Cerebellar nuclear complex (tissue), 1 donor: ENCODE measurements at places on chromosomes 7 and 10.

DNA sequence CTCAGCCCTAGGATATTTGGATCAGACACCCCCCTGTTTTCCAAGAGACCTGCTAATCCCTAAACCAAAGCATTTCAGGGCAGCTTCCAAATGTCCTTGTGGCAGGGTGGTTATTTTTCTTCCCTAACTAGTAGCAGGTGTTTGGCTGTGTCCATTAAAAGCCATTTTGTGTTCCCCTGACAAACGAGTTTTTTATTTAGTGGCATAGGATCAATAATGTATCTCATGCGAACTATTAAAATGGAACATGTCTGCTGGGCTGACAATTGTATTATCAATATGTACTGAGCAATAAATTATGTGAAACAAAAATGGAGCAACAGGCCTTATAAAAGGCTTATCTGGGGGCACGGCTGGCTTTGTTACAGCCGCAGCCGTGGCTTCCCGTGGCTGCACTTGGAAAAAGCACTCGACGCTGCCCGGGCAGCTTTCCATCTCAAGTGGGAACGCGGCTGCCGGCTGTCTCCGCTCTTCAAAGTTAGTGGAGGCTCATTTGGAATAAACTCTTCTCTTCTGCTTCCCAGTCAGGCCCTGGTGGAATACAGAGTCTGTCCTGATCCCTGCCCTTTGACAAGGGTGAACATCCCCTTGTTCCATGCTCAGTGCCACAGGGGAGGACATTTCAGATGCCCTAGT, 554.3 kb downstream of the TYW1 start:
- DNase-seq, result no peak

- DNase-seq, result no peak
Observed at GRCh38 chr10:9254353-9254752, 1199.9 kb downstream of the GATA3 start.

- DNase-seq, result no peak
Observed at GRCh38 chr10:70672165-70673042, at the start of gene ADAMTS14. Gene ADAMTS14, plus strand, starts transcription at chr10:70672506. Its CDS starts 297 bp downstream, at chr10:70672803.

GRCh38 chr10:114319406-114320248, 80.6 kb downstream of the VWA2 start:
- DNase-seq, result no peak

GRCh38 chr10:15370212-15370855, 755 bp downstream of the FAM171A1 start:
- no peak for DNase-seq

- no peak for DNase-seq
Observed at GRCh38 chr7:74057987-74058386, 25.6 kb upstream of the LIMK1 start.

DNA sequence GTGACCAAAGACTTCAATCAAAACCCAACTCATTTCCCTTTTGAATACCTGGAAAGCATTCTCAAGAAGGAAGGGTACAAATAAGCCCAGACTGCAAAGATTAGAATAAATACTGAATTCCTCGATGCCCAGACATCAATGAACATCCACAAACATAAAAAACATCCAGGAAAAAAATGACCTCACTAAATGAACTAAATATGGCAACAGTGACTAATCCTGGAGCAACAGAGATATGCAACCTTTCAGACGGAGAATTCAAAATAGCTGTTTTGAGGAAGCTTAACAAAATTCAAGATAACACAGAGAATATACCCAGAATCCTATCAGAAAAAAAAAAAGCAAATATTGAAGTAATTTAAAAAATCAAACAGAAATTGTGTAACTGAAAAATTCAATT, 43.2 kb downstream of the PCLO start:
- no peak for DNase-seq

GRCh38 chr10:16570731-16571130, 49.1 kb upstream of the C1QL3 start:
- DNase-seq, result no peak

GRCh38 chr7:135601182-135601581, 43.5 kb downstream of the NUP205 start:
- no peak for DNase-seq

- no peak for DNase-seq
Observed at GRCh38 chr10:12656518-12657142, 307.3 kb downstream of the CAMK1D start.

DNA sequence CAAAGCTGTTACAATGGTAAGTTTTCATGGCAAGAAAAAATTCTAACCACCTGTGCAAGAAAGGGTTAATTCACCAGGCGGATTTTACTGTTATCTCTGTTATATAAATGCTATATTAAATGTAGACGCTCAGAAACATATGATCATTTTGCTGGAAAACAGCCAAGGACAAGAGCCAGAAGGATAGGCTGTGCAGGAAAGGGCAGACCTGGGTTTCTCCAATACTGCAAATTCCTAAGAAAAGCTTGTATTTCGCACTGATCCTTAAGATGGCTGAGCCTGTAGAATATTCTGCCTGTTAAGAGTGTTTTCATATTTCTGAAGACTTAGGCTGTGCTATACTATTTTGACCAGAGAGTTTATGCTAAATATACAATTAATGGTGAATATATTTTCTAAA, 564.1 kb upstream of the KCND2 start:
- DNase-seq, result no peak
